ENCODE measurements at places on chromosomes 2 and 18.
A peak's percentile ranks its signal among the peaks of the same experiment; 100 is the strongest.

DNA sequence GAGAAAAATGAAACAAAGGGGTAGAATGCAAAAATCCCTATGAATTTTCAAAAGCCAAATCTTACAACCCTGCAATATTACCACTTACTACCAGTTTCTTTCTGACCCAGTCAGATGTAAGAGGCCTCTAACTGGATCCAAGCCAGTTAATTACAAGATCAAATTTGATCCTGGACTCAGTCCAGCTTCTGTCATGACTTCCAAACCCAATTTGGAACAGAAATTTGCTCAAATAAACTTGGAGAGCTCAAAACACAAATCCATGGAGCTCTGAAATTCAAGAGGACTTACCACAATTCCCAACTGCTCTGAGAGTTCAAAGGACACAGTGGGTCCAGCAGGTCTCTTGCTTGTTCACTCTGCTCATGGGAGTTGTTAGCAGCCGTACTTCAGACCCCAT, 1271.7 kb upstream of the SLC39A10 start:
- no peak for DNase-seq

GRCh38 chr2:96913398-96914202, 43.7 kb upstream of the SEMA4C start:
- DNase-seq: peak; percentile 13

DNA sequence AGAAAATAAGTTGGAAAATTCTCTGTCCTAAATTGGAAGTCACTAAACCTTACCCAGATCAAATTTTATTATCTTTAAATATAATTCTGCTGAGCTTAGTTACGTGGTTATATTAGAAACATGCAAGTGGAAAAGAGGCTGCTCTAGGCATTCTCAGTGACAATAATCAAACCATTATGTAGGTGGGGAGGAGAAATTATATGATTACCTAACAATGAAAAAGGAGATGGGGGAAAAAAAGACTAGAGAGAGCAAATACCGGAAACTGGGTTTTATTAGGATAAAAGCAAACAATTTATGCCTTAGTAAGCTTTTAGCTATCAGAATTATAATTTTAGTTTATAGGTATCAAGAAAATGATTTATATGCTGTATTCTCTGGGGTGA, 53.2 kb downstream of the PHLPP1 start:
- no peak for DNase-seq

DNA sequence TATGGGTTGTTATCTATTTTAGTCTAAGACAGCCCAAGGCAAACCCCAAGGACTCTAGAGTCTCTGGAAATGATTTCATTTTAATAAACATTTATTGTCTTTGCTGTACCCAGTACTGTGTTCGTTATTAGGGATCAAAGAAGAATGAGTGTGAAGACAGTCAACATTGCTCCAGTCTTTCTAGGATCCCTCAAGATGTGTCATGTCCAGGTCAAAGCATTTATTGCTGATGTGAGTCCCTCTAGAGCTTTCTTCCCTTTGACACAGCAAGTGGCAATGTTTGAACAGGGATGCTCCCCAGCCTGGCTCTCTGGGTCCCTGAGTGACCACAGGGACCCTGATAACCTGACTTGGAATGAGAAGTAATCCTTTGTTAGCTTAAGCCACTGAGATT, 123.1 kb upstream of the STK17B start:
- DNase-seq: no peak

DNA sequence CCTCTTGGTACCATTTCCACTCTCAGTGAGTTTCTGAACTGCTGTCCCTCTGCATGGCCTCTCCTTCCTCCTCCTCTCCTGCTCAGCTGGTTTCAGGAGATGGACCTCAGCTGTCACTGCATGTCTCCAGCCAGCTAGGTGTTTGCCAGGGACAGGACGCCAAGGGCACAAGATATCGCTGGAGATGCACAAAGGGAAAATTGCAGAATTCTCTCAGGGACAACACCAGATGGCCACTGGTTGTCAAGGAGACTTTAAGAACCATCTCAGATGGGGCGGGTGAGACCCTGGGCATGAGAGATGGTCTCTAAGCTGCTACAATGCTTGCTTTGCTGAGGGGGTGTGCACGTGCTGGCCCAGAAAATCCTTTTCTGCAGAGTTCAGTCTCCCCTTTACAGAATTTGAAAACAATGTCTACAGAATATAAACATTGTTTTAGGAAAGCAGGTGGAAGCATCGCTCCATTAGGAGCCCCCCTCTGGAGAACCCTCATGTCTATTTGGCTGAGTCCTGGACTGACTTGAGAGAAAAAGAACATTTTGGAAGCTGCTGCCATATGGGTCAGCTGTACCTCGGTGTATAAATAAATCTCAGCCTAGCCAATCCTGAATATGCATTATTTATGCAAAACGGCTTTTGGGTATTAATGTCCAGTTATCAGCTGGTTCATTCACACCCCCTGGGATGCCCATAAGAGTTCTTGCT, 57.8 kb upstream of the SPP2 start:
- no peak for DNase-seq

DNA sequence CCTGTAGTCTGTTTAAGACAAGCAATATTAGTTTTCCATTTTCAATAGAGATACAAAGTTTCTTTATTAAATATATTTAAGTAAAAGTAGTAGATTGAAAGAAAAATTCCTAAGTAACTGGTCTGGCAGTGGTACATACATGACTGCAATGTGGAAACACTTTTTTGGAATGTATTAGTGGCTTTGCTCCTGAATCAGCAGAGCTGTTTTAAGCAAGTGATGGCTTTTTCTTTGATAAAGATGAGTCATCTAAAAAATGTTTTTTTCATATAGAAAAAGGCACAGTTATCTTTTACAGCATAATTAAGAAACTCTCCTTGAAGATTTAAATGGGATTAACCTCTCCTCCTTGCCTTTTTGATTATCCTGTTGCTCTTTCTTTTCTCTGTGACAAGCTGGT, 34.9 kb downstream of the KDM3A start:
- no peak for DNase-seq
